Activated gamma-delta T cell (primary cell): ENCODE measurements at places on chromosomes 1 and 21.

GRCh38 chr1:110533230-110533629, 14.3 kb upstream of the KCNA10 start:
- no peak for DNase-seq

DNA sequence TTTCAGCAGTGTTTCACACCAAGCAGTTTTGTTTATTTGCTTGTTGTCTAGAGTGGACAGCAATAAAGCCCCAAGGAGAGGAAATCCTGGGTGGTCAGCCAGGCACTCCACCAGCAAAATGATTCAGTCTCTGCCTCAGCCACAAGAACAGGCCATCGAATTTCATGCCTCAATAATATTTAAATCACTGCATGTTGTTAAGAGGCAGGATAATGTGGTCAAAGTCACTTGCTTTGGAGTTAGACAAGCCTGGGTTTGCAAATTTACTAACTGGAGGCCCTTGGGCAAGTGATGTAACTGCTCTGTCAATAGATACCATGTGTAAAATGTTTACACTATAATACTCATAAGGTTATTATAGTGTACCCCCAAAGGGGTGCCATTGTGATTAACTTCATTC, 349.6 kb downstream of the LMO4 start:
- DNase-seq, result no peak

GRCh38 chr1:36710951-36711350, 228.2 kb upstream of the CSF3R start:
- DNase-seq, result no peak

DNA sequence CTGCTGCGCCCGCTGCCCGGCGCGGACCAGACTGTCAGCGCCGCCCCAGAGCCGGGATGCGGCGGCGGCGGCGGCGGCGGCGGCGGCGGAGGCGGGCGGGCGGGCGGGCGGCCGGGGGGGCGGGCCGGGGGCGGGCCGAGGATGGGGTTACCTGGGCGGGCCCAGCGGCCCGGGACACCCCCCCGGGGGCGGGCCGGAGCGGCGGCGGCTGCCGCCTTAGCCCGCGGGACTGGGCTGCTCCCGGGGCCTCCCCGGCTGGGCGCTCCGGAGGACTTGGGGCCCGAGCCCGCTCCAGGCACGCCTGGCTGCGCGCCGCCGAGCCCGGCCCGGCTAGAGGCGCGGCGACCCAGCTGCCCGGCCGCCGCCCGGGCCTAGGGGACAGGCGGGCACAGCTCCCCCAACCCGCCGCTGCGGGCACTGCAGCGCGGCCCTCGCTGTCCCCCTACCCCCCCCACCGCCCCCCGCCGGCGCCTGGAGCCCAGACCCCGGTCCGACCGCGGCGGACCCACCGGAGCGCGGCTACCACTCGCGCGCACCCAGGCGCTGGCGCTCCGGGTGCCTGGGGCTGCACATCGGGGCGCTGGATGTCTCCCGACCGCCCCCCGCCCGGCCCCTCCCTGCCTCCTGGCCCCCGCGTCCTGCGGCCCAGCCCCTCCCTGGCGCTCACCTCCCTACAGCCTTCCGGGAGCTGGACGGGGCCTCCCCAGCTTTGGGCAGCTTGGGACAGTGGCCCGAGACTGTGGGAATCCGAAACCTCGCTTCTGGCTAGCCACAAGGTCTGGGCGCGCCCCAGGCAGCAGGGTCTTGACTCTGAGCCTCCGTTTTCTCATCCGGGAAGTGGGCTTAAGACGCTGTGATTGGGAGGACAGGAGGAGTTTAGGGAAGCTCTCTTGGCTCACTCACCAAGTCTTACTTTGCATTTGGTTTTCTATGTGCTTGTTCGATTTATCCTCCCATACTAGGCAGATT, at the start of gene WNT4:
Gene WNT4, minus strand, starts transcription at position 33 of the 969 bp plus-strand sequence. CDS start 175 bp downstream, outside the sequence.
- no peak for DNase-seq

GRCh38 chr1:184896000-184896399, 78.3 kb downstream of the NIBAN1 start:
- DNase-seq, result no peak

GRCh38 chr1:216785221-216785620, 62.0 kb upstream of the ESRRG start:
- DNase-seq, result no peak

GRCh38 chr1:67031121-67031858, 22.7 kb downstream of the SLC35D1 start:
- no peak for DNase-seq

DNA sequence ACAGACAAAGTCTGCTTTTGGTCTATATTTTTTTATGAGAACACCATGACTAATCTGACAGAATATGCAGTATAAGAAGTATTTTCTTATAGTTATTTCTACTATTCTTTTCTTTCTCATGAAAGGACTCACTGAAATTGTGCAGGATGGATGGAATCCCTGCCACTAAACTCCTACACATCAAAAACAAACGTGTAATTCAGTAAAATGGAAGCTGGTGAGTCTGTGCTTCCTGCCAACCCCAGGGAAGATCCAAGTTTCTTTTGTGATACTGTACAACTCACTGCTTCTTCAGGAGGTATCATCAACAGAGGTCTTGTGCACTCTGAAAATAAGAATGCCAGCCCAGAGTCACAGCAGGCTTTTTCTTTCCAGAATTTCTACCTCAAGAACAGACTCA, 241.2 kb downstream of the MRPL39 start:
- no peak for DNase-seq

DNA sequence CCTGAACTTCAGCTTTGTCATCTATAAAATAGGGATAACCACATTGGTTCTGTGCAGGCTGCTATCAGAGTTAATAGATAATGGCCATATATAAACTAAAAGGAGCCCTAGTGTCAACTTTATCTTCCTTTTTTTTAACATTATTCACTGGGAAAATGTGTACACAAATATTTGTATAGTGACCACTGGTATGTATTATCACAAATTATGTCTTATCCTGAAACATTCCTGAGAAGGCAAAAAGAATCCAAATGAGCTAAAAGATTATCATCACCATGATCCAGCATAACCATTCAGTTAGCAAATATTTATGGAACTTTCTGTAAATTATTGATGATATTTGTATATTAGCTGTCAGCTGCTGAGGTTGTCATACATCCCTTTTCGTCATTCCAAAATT, 16.6 kb downstream of the ANGPTL3 start:
- DNase-seq, result no peak

GRCh38 chr1:79652426-79652825, 645.9 kb upstream of the ADGRL4 start:
- no peak for DNase-seq
